RWPE2 (cell line): ENCODE measurements at places on chromosomes 1 and 21.

- DNase-seq = no peak
Measured at GRCh38 chr1:229388897-229389580, 44.9 kb downstream of the ACTA1 start.

GRCh38 chr1:152451254-152451653 lies 37.2 kb upstream of the CRNN start:
- DNase-seq = no peak

DNA sequence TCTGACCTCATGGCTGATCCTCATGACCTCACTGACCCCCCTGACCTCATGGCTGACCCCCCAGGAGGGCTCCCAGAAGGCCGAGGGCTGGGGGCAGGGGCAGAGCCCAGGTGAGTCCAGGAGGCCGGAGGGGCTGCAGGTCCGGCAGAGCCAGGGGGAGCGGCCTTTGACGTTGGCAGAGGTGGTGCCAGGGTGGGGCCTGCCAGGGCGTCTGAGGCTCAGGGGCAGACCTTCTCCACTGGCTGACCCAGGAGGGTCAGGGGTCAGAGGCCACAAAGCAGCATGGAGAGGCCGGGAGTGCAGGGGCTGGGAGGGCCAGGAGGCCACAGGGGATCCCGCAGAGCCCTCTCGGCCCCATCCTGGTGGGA lies 28.1 kb upstream of the TTLL10 start:
- DNase-seq = no peak

GRCh38 chr1:53615101-53615500 lies 123.9 kb downstream of the GLIS1 start:
- peak; percentile 47 for DNase-seq

- DNase-seq = no peak
Measured at GRCh38 chr1:202966006-202966898, 805 bp downstream of the CYB5R1 start.

GRCh38 chr1:224420106-224420505 lies 14.5 kb downstream of the WDR26 start:
- DNase-seq = no peak

- peak; percentile 69 for DNase-seq
Measured at GRCh38 chr1:27658951-27659496, 13.0 kb downstream of the IFI6 start.

DNA sequence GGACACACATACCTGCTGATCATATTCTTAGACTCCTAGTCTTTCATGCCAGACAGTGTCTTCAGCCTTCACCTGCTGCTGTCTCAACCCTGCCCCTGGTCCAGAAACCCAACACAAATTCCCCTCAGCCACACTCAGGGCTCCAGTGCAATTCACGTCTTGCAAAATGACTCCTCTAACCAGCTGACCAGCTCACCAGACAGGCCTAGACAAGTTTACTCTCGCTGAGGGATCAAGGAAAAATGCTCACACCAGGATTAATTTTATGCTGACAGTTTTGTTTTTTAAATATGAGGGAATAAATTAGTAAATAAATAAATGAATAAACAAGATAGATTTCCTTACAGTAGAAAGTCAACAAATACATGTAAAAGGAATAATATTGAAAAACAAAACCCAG lies 28.5 kb downstream of the CCDC185 start:
- DNase-seq = no peak

- DNase-seq = no peak
Measured at GRCh38 chr1:109391626-109392025, 6.1 kb downstream of the SORT1 start.

DNA sequence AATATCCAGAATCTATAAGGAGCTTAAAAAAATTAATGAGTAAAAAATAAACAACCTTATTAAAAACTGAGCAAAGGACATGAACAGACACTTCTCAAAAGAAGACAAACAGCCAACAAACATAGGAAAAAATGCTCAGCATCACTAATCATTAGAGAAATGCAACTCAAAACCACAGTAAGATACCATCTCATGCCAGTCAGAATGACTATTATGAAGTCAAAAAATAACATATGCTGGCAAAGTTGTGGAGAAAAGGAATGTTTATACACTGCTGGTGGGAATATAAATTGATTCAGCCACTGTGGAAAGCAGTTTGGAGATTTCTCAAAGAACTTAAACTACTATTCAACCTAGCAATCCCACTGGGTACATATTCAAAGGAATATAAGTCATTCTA lies 25.3 kb downstream of the PIGK start:
- no peak for DNase-seq

DNA sequence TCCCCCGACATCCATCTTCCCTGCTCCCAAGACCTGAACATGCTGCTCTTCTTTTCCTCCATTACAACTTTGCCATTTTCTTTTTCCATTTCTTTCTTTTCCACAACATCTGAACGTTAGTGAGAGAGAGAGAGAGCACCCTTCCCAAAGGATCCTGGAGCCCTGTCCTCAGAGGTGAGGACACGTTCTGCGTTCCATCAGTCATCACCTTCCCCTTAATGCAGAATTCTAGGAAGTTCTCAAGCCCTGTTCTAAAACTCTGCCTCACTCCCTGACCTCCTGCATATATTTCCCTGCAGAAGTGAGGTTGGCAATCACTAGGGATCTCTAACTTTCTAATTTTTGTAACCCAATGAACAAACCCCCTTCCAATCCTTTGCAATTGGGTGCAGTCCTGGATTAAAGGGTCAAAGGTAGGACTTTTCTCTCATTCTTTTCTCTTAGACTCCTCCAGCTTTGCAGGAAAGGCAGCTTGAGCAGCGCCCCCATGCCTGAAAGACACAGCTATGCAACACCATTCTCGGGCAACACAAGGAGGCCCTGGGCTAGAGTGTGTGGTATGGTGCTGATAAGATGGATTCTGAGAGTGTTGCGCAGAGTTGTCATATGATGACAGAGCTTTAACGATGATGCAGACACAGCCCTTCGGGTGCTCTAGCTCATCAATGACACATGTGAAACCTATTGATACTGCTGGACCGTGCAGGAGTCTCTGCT lies 59.2 kb upstream of the TNR start:
- no peak for DNase-seq

- DNase-seq = no peak
Measured at GRCh38 chr1:97108179-97108578, 386.6 kb downstream of the PTBP2 start.

DNA sequence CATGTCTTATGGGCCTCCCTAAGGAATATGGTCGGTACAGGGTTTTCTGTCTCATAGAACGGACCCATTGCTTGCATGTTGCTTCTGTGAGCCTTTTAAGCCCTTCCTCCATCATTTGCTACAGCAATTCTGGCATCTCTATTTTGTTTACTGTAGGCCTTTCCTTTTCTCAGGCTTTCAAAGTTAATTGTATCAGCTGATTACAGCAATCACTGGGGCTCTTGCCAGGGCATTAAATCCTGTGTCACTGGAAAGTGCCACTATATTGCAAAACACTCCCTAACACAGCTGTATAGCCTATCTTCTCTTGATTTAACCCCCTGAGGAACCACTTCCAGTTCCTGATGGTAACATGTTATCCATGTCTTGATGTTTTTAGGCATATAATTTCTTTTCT lies 156.5 kb downstream of the PDE4B start:
- no peak for DNase-seq

GRCh38 chr1:23385119-23385621 lies 15.5 kb upstream of the ZNF436 start:
- no peak for DNase-seq

- DNase-seq = no peak
Measured at GRCh38 chr21:21188513-21189195, 190.4 kb downstream of the NCAM2 start.

DNA sequence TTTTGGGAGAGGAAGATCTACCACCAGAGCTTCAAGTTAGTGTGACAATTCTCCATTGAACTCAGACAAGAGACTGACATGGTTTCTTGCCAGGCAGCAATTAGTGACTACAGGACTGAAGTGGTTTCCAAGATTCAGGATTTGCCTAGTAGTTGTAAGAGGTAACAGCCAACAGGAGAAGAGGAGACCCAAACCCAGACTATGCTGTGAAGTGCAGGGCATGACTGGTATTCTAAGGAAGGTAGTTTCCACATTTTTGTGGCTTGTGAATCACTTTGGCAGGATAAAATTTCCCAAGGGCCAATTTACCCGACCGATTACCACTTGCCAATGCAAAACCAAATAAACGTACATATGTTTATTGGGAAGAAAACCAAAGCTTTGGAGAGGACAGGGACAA lies 14.7 kb upstream of the RAP1A start:
- no peak for DNase-seq

GRCh38 chr21:33246506-33246905 lies 16.8 kb downstream of the IFNAR2 start:
- no peak for DNase-seq

- DNase-seq = no peak
Measured at GRCh38 chr1:204854286-204854685, 16.4 kb upstream of the NFASC start.

DNA sequence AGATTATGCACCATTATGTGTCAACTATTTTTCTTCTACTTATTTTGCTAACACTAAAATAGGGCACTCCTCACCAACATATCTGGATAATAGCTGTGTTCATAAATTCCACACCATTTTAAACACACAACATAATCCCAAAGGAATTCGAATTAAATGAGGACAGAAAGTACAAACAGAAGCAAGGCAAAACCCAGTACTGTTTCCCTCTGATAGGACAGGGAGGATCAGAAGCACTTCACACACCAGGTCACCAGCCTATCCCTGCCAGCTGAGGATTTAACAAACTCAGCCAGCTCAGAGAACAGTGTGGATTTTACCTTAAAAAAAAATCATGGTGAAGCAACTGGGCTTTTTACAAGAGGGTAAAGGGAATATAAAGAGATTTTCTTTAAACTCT lies 20.0 kb downstream of the CRYZ start:
- no peak for DNase-seq

GRCh38 chr1:182301026-182301436 lies 90.6 kb downstream of the GLUL start:
- no peak for DNase-seq

DNA sequence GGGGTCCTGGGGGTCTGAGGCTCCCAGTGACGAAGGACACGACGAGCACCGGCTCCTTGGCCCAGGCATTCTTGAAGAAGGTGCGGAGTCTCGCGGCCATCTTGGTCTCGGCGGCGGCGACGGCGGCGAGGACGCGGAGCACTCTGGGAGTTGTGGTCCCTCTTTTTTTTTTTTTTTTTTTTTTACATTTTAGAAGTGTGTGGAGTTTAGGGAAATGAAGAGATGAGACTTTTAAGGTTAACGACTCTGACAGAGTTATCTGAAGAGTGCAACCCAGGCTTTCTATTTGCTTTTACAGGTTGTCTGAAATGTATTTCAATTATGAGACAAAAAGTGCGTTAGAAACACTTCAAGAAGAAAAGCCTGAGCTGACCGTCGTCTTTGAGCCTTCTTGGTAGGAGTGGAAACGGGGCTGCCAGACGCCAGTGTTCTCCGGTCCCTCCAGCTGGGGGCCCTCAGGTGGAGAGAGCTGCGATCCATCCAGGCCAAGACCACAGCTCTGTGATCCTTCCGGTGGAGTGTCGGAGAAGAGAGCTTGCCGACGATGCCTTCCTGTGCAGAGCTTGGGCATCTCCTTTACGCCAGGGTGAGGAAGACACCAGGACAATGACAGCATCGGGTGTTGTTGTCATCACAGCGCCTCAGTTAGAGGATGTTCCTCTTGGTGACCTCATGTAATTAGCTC lies 9.7 kb downstream of the OR2B11 start:
- DNase-seq = no peak

- no peak for DNase-seq
Measured at GRCh38 chr21:31181082-31181750, 142.9 kb upstream of the KRTAP19-8 start.

- no peak for DNase-seq
Measured at GRCh38 chr1:229758101-229759036, 132.3 kb downstream of the URB2 start.

DNA sequence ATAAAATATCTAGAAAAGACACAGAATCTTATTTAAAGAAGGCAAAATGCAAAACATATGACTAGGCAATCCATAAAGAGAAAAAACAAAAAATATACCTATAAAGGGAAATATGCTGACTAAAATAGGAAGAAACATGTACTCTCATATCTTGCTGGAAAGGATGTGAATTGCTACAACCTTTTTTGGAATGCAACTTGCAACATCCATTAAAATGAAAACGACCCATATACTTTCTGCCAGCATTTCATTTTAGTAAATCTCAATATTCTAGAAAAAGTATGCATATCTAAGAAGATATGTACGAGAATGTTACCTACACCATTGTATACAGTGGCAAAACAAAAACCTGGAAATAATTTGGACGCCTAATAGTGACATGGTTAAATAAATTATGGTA lies 56.6 kb downstream of the EDEM3 start:
- no peak for DNase-seq

DNA sequence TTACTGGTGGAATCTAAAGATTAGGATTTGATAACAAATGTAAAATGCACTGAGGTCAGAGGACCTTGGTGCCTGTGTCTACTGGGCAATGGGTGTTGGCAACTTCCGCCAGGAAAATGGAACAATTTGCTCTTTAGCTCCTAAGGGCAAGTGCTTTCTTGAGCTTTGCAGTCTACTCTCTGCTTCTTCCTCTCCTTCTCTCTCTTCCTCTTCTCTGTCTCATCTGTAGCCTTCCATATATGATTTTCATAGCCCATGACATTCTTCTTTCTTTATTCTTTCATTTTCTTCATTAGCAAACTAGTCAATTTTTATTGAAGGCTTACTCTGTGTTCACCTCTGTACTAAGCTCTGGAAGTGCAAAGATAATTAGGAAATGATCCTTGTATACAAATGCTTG lies 35.5 kb downstream of the OVGP1 start:
- DNase-seq = no peak

GRCh38 chr1:202107801-202108731 lies 14.7 kb upstream of the GPR37L1 start:
- no peak for DNase-seq

DNA sequence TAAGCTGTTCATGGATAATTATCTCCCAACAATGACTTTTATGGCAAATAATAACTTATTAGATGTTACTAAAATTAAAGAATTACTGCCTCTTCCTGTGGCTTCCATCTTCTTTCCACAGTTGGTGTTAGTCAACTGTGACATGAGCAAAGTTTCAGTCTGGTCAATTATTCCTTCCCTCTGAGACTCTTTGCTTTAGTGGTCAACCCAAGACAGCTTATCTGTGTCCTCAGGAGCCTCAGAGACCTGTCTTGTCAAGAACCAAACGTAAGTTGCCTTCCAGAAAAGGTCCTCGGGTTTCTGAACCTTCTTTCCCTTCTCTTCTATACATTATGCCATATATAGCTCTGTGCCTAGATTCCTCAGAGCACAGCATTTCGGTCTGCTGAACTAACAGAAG lies 263.2 kb upstream of the ZP4 start:
- no peak for DNase-seq

DNA sequence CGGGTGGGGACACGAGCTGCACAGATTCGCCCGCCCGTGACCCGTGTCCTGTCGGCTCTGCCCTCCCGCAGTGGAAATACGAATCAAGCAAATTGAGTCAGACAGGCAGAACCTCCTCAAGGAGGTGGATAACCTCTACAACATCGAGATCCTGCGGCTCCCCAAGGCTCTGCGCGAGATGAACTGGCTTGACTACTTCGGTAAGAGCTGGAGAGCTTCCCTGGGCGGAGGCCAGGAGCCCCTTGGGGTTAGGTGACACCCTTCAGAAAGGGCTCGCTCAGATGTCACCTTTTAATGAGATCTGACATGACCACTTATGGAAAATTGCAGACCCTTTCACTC lies 489 bp downstream of the CDCA8 start:
- DNase-seq = no peak
